AG08396 (cell line): ENCODE measurements at places on chromosomes 2 and 18.
A peak's percentile ranks its signal among the peaks of the same experiment; 100 is the strongest.

- DNase-seq, result no peak
Measured at GRCh38 chr18:62396381-62396780, 71.3 kb downstream of the TNFRSF11A start.

- DNase-seq, result no peak
Measured at GRCh38 chr2:80151651-80152050, 152.9 kb downstream of the LRRTM1 start.

DNA sequence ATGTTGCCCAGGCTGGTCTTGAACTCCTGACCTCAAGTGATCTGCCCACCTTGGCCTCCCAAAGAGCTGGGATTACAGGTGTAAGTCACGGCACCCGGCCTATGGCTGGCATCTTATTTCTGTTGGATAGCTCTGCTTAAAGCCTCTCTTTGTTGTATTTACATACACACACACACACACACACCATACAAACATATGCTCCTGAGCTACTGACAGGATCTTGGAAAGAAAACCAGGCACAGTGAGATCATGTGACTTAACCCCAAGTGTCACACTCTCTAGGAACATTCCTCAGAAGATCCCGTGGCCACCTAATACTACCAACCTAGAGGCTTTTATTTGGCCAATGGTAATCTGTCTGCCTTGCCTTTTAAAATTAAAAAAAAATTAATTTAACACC lies 85.1 kb upstream of the HAAO start:
- no peak for DNase-seq

DNA sequence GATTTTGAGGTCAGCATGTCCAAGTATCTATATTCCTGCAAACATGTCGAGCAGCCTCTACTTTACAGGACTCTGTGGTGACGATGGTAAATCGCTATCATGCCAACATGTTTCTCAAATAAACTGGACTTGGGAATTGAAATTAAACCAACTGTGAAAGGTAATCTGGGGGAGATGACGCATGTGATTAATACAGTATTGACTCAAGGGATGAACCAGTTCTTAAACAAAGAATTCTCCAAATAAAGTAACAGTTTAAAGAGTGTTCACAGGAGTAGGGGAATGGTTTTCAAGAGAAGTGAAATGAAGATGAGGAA lies 54.3 kb downstream of the THUMPD2 start:
- DNase-seq, result no peak

DNA sequence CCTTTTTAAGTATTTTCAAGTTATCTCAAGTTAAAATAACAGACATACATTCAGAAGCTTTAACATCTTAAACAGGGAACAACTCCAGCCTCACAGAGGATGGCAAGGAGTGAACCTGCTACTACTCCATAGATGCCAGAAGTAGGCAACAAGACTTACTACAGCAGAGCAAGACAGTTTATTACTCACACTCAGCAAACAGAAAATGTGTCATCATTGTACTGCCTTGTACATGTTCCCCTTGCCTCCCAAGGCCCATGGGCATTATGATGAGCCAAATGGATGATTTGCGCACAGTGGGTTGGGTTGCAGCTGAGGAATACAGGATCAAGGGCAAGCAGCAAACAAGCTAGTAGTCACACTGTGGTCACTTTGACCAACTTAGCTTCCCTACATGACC lies 80.6 kb upstream of the VRK2 start:
- no peak for DNase-seq

DNA sequence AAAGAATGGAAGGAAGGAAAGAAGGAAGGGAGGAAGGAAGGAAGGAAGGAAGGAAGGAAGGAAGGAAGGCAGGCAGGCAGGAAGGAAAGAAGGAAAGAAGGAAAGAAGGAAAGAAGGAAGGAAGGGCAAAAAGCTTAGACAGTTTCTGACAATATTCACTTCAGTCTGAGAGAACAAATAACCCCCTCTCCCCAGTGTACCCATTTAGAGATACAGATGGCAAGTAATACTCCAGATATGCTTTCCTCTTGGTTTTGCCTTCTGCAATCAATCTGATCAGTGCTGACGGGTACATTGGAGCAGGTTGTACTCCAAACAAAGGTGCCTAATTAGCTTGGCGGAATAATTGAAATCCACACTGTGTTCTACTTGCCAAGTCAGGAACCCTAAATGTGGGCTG lies 534.6 kb upstream of the TMEFF2 start:
- no peak for DNase-seq

- DNase-seq, result no peak
Measured at GRCh38 chr2:134175834-134176233, 78.0 kb upstream of the MGAT5 start.

GRCh38 chr2:128280901-128281321 lies 37.8 kb downstream of the HS6ST1 start:
- DNase-seq, result no peak

GRCh38 chr18:7089369-7089768 lies 28.2 kb downstream of the LAMA1 start:
- DNase-seq, result no peak

- no peak for DNase-seq
Measured at GRCh38 chr2:88503771-88504170, 51.3 kb upstream of the FOXI3 start.

DNA sequence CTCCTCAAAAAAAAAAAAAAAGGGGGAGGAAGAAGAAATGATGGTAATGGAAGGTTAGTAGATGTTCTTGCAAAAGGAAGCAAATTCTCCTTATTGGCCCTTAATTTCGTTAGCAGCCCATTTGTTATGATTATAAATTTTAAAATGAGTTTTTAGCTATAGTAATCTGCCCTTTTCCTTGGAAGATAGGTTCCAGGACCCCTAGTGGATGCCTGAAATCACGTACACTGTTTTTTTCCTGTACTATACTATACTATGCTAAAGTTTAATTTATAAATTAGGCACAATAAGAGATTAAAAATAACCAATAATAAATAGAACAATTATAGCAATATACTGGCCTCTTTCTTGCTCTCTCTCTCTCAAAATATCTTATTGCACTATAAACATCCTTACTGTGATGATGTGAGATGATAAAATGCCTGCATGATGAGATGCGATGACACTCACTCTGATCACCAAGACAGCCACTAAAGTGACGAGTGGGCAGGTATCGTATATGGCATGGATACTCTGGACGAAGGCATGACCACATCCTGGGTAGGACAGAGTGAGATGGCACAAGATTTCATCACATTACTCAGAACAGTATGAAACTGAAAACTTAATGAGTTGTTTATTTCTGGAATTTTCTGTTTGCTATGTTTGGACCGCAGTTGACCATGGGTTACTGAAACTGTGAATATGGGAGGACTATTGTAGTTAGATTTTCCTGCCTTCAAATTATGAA lies 87.2 kb downstream of the KCTD18 start:
- no peak for DNase-seq

DNA sequence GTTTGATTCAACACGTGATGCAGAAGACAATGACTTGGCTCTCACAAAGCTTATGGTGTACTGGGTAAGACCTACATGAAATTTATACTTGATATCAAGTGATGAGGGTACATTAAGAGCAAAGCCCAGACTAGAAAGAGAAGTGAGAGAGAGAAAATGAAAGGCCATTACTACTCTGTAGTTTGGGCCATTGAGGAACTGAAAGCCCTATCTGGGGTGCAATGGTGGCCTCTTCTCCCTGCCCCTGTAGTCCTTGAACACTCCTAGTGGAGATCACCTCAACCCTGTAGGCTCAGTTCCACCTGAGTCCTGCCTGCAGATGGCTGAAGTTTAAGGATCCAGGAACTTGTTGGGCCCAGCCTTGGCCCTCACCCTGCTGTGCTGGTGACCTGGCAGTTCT lies 569.8 kb upstream of the MEX3C start:
- no peak for DNase-seq

DNA sequence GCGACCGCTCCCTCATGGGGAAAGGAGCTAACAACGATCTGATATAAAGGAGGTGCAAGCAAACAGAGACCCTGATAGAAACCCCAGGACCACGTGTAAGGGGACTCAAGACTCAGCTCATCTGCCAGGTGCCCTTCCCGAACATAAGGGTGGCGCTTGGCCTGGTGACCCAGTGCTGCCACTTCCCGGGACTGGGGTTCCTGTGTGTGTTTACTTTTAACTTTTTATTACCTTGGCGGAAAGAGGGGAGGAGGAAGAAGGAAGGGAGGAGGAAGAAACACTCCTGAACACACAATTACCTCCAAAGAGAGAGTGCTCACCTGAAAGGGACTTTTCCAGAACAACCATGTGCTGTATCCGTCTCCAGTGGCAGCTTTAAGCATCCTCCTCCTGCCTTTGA lies 56.5 kb upstream of the EDAR start:
- no peak for DNase-seq

GRCh38 chr2:169676357-169676756 lies 17.8 kb downstream of the CFAP210 start:
- DNase-seq, result no peak

DNA sequence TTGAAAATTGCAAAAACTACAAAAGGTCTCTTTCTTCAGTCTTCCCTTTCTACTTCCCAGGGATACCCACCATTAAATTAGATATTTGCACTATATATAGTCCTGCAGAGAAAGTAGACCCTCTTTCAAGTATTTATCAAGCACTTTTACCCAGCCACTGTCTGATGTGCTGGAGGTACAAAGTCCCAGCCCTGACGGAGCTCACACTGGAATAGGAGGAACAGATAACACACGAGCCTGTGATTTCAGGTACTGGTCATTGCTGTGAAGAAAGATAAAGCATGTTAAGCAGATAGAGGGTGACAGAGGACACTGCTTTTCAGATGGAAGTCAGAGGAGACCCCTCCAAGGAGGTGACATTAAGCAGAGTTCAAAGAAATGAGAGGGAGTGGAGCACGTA lies 19.6 kb downstream of the SEC11C start:
- DNase-seq, result no peak

DNA sequence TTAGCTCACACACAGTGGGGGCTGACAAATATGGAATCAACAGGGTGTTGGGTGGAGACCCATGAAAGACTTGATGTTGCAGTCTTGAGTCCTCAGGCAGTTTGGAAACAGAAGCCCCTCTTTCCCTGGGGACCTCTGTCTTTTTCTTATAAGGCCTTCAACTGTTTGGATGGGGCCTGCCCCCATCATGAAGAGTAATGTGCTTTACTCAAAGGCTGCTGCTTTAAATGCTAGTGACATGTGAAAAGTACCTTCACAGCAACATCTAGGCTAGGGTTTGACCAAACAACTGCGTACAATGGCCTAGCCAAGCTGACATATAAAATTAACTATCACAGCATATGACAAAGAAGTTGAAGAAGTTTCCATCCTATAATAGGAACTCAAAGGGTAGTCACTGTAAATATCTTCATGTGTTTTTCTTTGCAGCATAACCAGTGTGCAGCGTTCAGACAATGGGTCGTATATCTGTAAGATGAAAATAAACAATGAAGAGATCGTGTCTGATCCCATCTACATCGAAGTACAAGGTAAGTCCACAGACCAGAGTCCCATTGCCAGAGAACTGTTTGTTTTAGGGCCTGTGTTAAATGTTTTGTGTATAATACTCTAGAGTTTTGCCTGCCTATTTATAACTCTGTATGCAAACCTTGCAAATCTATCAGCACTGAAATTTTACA lies 46.3 kb downstream of the MERTK start:
- no peak for DNase-seq

GRCh38 chr2:9675415-9676351 lies 44.9 kb upstream of the YWHAQ start:
- DNase-seq, result peak; percentile 85

DNA sequence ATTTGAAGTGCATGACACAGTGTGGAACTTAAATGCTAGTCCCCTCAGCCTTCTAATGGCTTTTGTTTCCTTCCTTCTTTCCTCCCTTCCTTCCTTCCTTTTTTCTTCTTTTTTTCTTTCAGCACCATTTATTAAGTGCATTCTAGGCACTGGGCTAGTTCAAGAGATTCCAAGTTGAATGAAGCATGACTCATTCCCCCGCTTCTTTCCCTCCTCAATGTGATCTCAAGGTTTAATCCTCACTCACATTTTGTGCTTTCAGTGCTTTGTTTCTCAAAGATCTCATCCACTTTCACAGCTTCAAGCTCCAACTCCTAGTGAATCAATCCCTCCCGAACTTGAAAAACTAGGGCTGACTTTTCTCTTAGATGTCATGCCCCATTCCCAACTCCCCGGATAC lies 90.1 kb downstream of the LBH start:
- no peak for DNase-seq

- no peak for DNase-seq
Measured at GRCh38 chr2:106534471-106534870, 47.3 kb downstream of the CD8B2 start.

DNA sequence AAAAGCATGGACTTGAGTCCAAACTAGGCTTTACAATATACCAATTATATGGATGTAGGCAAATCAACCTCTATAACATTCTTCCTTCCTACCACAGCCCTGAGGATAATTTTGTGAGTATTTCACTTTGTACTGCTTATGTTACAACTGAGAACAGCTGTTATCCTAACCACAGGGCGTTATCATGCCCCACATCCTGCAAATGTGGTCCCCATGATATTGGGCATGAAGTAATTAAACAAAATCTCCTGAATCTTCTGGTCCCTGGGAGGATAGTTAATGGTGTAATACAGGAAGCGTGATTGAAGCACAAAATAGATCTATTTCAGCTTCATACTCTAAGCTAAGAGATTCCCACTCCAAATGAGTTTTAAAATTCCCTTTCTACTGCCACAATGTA lies 223.6 kb downstream of the CDH20 start:
- no peak for DNase-seq

GRCh38 chr18:3873698-3874097 lies 423.7 kb downstream of the TGIF1 start:
- DNase-seq, result no peak

DNA sequence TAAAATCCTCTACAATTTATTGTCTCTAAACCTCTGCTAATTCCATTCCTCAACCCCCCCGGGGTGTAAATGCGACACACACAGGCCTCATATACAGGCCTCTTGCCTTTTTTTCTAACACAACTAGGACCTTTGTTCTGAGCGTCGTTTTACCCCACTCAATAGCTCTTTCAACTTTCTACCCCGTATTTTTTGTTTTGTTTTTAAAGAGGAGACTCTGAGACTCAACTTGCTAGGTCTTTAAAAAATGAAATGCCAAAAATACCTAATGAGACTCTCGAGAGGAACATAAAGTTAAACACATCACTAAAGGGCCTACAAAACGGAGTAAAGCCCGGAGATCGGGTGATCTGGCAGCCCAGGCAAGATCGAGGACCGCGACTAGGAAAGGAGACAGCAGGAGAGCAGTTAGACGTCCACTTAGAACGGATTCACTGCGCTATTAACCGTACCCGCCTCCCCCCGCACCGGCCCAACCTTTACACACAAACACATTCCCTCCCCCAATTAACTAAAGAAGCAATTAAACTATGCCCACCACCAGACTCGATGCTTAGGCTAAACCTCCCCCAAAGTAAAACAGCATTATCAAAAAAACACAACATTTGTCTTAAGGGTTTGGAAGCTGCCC lies 1.7 kb downstream of the TRIP12 start:
- peak; percentile 19 for DNase-seq
